ENCODE measurements at places on chromosomes 2 and 18.

DNA sequence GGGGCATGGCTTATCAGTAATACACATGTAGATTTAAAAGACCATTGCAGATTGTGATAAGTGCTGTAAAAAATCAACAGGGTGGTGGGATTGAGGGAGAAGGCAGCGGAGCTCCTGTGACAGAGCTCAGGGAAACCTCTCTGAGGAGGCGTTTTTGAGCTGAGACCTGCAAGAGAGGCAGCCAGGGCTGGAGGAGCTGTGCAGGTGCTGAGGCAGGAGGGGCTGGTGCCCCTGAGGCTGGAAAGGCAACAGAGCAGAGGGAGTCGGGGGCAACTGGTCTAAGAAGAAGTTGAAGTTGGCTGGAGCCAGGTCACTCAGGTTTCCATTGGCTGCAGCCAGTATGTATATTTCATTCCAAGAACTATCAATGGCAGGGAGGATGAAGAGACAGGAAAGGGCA lies 47.6 kb downstream of the KLHL29 start:
- no peak for DNase-seq

GRCh38 chr2:239378918-239379640 lies 21.7 kb downstream of the HDAC4 start:
- DNase-seq: no peak

- DNase-seq: no peak
Measured at GRCh38 chr2:62014102-62014501, 108.6 kb downstream of the COMMD1 start.

GRCh38 chr2:69566669-69567068 lies 76.9 kb downstream of the AAK1 start:
- no peak for DNase-seq

GRCh38 chr2:53629501-53629900 lies 138.1 kb upstream of the CHAC2 start:
- DNase-seq: no peak

DNA sequence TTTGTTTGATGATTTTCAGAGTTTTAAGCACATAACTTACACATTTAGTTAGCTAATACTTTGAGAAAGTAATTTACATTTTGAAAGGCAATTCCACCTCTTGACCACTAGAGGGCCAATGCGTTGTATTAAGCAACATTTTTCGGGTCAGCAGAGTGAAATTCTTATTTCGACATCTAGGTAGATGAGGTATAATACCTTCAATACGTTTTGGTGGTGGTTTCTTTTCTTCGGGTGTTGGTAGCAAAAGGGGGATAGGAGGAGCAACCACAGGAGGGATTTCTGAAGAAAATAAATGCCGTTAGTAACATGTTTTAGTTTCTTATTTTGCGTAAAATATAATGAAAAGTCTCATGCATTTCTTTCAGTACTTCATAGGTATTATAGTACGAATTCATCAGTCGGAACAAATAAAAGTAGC lies 106.3 kb downstream of the TTN start:
- peak; percentile 22 for DNase-seq

DNA sequence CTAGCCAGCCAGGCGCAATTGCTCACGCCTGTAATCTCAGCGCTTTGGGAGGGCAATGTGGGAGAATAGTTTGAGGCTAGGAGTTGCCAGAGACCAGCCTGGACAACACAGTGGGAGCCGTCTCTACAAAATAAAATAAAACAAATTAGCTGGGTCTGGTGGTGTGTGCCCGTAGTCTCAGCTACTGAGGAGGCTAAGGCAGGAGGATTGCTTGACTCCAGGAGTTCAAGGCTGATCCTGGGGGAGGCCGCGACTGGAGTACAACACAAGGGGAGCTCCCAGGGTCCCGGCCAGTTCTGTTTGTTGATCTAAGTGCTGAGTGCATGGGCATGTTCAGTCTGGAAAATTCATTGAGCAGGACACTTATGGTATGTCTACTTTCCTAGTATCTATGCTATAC lies 2.6 kb downstream of the ST3GAL5 start:
- DNase-seq: no peak

DNA sequence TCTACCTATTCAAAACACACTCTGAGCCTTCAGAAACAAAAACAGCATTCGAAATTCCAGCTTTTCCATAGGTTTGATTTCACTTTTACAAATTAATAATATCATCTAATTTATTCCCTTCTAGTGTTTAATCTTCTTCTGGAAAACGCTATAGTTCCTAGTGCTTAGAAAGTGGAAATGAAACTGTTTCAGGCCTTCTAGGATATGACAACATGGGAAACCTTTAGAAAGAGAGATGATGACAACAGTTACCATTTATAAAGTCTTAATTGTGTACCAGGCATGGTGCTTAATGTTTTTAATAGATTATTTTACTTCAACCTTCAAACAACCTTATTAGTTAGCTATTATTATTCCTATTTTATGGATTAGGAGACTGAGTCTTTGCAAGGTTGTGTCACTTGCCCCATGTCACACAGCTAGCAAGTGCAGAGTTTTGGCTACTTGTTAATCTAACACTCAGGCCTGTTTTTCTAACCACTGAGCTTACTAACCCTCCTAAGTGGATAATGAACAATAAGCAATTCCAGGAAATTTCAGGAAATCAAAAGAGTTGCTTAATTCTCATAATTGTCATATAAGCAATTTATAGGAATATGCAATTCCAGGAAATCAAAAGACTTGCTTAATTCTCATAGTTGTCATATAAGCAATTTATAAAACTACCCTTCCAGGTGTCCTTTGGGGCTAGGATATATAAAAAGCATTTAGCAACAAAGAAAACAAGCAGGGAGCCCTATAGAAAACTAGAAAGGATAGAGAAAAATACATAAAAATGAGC lies 206.0 kb downstream of the ZNF521 start:
- no peak for DNase-seq

DNA sequence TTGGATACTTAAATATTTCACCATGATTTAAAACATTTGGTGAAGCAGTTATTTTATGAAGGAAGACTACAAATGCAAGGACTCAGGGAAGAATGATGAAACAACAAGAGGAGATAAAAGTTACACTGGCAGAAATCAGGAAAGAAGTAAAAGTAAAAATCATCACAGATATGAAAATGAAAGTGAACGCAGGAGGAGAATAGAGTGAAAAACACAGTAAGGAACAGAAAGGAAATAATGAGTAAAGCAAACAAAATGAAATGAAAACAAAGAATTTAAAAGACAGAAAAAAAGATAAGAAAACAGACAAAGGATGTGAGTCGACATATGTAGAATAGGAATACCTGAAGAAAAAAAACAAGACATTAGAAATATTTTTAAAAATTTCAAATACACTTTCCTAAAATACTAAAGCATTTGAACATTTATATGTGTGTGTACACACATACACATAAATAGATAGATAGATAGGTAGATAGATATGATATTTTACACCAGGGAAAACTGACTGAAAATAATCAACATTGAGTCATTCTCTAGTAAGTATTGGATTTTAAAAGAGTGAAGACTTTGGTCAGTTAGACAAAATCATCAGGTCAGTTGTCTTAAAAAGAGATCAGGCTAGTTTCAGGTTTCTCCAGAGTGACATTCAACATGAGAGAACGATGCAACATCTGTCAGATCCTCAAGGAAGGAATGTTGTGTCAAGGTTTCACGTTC lies 12.1 kb upstream of the KDSR start:
- no peak for DNase-seq

DNA sequence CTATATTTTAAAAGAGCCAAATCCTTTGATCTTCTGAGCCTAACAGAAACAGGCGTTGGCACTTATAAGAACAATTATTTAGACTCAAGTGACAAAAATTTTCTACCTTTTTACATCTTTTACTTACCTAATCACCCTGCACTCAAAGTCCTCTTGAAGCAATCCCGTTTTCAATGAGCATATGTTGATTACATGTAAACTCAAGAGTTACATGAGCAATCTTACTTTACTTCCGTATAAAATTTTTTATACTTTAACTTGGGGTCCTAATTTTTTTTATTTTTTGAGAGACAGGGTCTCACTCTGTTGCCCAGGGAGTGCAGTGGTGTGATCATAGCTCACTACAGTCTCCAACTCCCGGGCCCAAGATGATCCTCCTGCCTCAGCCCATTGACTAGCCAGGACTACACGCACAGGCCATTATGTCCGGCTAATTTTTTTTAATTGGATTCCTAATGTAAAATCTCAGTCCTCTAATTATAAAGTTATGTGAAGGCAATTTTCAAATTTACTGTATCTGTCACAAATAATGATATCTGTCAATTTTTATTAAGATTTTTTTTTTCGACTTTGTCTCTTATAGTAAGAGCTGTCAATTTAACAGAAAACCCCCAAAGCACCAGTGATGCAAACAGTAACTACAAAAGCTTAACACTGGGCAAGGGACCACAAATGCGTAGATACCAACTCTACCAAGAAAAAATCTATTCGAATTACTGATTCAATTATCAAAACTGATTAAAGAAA lies 19.1 kb upstream of the STPG4 start:
- no peak for DNase-seq

DNA sequence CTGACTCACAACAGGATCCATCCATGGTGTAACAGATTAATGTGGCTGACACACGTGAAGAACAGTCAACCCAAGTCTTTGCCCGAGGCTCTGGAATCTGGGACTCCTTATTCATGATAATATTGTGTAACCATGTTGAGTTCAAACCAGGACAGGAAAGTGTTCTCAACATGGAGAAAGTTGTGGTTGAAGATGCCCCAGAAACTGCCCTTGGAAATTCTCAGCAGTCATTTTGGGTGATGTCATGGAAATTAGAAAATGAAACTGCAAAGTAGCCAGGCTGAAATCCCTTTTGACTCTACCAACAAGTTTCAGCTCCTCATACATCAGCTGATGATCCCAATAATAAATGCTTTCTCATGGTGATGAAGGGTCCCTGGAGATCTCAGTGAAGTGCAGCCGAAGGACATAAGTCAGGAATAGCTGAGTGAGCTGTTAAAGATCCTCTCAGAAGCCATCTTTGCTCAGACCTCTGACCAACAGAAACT lies 307.7 kb downstream of the TNS1 start:
- no peak for DNase-seq

GRCh38 chr2:168798076-168798887 lies 4.2 kb upstream of the NOSTRIN start:
- no peak for DNase-seq

DNA sequence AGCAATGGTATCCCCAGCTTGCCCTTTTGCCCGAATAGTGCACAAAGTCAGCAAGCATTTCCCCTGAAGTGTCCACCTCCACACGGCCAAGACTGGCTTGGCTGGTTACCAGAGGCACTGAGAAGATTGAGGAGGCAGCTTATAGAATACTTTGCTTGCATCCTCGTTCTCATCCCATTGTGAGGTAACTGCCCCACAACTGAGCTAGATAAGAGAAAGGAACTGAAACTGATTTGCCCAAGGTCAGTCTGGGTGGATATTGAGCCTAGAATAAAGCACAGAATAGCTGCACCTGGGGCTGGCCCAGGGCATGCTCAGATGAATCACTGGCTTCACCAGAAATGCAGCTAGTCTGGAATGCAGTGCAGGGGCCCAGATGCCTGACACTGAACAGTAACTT lies 32.7 kb upstream of the MAP4K3 start:
- DNase-seq: no peak

DNA sequence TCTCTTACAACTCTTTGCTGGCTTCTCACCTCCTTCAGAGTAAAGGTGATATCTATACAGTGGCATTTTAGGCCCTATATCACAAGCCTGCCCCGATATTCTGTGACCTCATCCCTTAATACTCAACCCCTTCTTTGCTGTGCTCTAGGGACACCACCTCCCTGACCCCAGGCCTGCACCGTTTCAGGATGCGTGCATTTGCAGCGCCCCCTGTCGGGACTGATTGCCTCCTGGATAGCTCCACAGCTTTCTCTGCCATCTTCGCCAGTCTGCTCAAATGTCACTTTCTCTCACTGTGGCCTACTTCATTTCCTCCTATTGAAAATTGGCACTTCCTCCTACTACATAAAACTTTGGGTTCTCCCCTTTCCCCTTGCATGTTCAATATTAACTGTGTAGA lies 289.6 kb downstream of the SOCS6 start:
- no peak for DNase-seq

DNA sequence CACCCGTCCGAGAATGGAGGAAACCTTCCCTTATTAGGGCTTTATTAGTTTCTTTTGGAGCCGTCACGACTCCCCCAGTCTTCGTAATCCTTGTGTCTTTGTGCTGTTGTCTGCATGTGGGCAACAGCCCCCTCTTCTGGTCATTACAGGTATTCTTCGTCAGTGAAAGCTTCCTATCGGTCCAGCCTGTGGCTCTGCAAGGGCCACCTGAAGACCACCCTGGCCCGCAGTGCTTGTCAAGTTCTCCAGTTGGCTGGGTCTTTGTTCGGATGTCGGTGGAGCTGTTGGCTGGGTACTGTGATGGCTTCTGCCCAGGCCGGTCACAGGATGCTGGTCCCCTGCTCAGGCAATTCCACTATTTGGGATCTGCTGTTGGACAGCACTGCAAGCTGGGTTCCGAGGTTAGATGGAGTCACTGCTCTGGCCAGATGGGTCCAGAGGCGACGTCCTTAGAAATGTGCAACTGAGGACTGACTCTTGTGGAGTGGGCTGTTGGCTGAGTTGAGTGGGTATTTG lies 19.2 kb downstream of the E2F6 start:
- peak; percentile 71 for DNase-seq

GRCh38 chr2:102053096-102053495 lies 61.3 kb downstream of the IL1R2 start:
- no peak for DNase-seq

DNA sequence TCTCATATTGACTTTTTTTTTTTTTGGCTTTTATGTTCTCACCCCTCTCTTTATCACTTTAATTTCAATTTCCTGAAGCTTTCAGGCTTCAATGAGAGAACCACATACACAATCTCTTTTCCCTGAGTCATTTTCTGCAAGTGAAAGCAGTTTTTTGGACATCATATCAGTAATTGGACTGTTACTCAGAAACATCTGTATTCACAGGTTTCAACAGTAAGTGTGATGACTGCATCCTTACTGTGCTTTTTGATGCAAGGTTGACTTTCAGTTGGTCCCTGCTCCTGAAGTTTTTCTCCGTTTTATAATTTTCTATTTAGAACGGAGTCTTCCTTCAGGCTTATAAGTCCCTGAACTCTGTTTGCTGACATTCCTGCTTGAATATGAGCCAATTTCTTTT lies 70.5 kb upstream of the CCBE1 start:
- no peak for DNase-seq

GRCh38 chr2:236671896-236672562 lies 102.4 kb downstream of the ACKR3 start:
- DNase-seq: no peak

DNA sequence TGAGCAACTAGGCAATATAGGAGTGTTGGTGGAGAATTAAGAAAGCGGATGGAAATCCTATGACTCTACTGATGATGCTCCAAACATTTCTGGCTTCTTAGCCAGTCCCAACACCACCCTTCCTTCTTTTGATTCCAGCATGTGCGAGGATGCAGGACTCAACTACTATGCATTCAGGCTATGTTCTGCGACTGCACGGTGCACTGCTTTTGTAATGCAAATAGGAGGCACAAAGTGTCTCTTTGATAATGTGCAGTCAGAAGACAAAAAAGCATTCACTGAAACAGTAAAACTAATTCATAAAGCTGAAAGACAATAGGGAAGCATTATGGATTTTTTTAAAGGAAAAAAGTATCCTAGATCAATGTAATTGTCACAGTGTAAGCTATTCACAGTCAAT lies 106.7 kb downstream of the MEIS1 start:
- DNase-seq: no peak

All from CD4-positive, alpha-beta T cell treated with Interleukin-10 for 1 hour (primary cell).